K562 (cell line): ENCODE measurements at places on chromosomes 7 and 10. TPM values are rescaled to one million over a fixed set of nuclear protein-coding genes. Genes with fewer than 3 reads are reported as not detected.

The EPDR1 gene
- not detected in 2 replicates for polyA plus RNA-seq

The CLRN3 gene
- polyA plus RNA-seq = not detected in 2 replicates

The FAM131B gene
- not detected in 2 replicates for polyA plus RNA-seq

The EFCAB10 gene
- polyA plus RNA-seq = 15.4 and 22.5 TPM in 2 replicates

The PIK3AP1 gene
- 1.2 and 1.3 TPM in 2 replicates for polyA plus RNA-seq

The GRK5 gene
- polyA plus RNA-seq = 0.31 and 0.46 TPM in 2 replicates

The TMEM139 gene
- polyA plus RNA-seq = 0.44 and 2.0 TPM in 2 replicates

The IFIT1 gene
- 0.03 TPM in 1 of 2 replicates, not detected in the other for polyA plus RNA-seq

The MRC1 gene
- 0.08 TPM in 1 of 2 replicates, not detected in the other for polyA plus RNA-seq

The WNT2 gene
- not detected in 2 replicates for polyA plus RNA-seq

The GNAT3 gene
- polyA plus RNA-seq = not detected in 2 replicates

The EDRF1 gene
- polyA plus RNA-seq = 24.0 and 24.8 TPM in 2 replicates

The ALOX5 gene
- polyA plus RNA-seq = 1.6 and 2.4 TPM in 2 replicates

The GPR146 gene
- 0.67 and 1.8 TPM in 2 replicates for polyA plus RNA-seq

The FBXL13 gene
- 19.7 and 20.4 TPM in 2 replicates for polyA plus RNA-seq

The ITIH5 gene
- 3.0 and 5.2 TPM in 2 replicates for polyA plus RNA-seq

The BMPER gene
- polyA plus RNA-seq = not detected in 2 replicates

The ZNF862 gene
- 2.4 and 2.6 TPM in 2 replicates for polyA plus RNA-seq

The SPDYE2B gene
- not detected in 2 replicates for polyA plus RNA-seq

The EPHA1 gene
- 0.05 and 0.57 TPM in 2 replicates for polyA plus RNA-seq
